Transverse colon (tissue), 4 donors: ENCODE measurements at places on chromosomes 5 and 9. TPM values are rescaled to one million over a fixed set of nuclear protein-coding genes. Genes with fewer than 3 reads are reported as not detected.
A peak's percentile ranks its signal among the peaks of the same experiment; 100 is the strongest.

- H3K36me3 ChIP-seq: no peaks in the 10 kb centered on the region
- no peak overlapping the region for H3K27ac ChIP-seq
- DNase-seq: no peak
These were observed 409.8 kb downstream of the MAN2A1 start for GRCh38 chr5:110099572-110099971.

DNA sequence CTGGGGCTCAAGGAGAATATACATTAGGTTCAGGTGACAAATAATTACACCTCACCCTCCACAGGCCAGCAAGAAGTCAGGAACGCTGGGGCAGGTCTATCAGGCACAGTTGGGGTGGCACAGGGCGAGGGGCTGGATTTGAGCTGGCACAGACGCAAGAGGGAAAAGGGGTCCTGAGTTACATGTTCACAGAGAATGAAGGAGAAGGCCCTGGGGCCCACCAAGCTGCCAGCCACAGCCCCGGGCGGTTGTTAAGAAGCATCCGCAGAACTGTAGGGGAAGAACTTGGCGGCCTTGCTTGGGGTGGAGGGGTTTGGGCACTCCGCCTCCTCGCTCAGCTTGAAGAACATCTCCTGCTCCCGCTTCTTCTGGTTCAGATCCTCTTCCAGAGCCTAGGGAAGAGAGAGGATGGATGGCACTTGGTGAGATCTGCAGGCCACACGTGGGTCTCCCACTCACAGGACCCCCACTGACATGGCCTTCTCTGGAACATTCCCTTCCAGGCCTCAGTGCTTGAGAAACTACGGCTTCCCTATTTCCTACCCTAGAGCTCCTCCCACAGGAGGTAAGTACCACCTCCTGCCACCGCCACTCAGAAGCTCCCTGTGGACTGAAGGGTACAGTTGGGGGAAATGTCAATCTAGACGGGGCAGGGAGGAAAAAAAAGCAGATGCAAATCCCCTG lies 38.3 kb upstream of the FBXW11 start:
- no peaks in the 10 kb centered on the region for H3K36me3 ChIP-seq
- DNase-seq: no peak
- H3K27ac ChIP-seq: no peak overlapping the region
- H3K27me3 ChIP-seq: no peaks in the 10 kb centered on the region

GRCh38 chr5:139696167-139696893 lies 48.2 kb downstream of the CXXC5 start:
- H3K36me3 ChIP-seq: no peaks in the 10 kb centered on the region
- H3K27ac ChIP-seq: peak overlapping the region; percentile 81
- peaks cover 36% of the 10 kb centered on the region for H3K4me1 ChIP-seq
- peaks cover 22% of the 10 kb centered on the region for H3K27me3 ChIP-seq

GRCh38 chr5:171599411-171599810 lies 180.0 kb downstream of the FGF18 start:
- no peak overlapping the region for H3K4me3 ChIP-seq
- no peak overlapping the region for H3K27ac ChIP-seq
- no peak for DNase-seq
- no peaks in the 10 kb centered on the region for H3K4me1 ChIP-seq

- H3K4me3 ChIP-seq: no peak overlapping the region
- no peaks in the 10 kb centered on the region for H3K36me3 ChIP-seq
- no peaks in the 10 kb centered on the region for H3K4me1 ChIP-seq
These were observed 214.5 kb downstream of the TMEM167A start for GRCh38 chr5:82862711-82863110.

The RPL37 gene
- total RNA-seq: 157 TPM

- no peaks in the 10 kb centered on the region for H3K27me3 ChIP-seq
- H3K36me3 ChIP-seq: no peaks in the 10 kb centered on the region
- no peak for DNase-seq
- H3K27ac ChIP-seq: no peak overlapping the region
- no peak overlapping the region for H3K4me3 ChIP-seq
These were observed 220.7 kb downstream of the SPOCK1 start for GRCh38 chr5:137278476-137278875.

DNA sequence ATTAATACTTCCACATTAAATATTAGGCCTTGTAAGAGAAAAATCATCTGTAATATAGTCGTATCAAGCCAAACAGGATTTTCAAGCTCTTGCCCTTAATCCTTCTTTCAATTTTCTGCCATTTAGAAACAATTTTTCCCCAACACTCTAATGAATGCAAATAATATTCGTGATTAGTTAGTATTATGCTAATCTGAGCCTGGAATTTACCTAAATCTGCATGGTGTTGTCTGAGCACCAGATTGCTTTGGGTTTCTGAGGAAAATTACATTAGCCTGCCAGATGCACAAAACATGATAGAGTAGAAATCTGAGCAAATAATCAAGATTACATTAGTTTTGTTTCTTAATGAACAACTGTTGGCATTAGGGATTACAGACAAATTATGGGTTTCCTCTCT lies 176.6 kb downstream of the ZDHHC21 start:
- H3K27me3 ChIP-seq: no peaks in the 10 kb centered on the region
- DNase-seq: no peak
- no peak overlapping the region for H3K4me3 ChIP-seq
- no peak overlapping the region for H3K27ac ChIP-seq

The EFNA5 gene
- total RNA-seq: 14.9 TPM

- DNase-seq: no peak
- no peaks in the 10 kb centered on the region for H3K36me3 ChIP-seq
- no peak overlapping the region for H3K27ac ChIP-seq
- no peak overlapping the region for H3K4me3 ChIP-seq
- no peaks in the 10 kb centered on the region for H3K27me3 ChIP-seq
These were observed 6.0 kb downstream of the LARP1 start for GRCh38 chr5:154761046-154761736.

DNA sequence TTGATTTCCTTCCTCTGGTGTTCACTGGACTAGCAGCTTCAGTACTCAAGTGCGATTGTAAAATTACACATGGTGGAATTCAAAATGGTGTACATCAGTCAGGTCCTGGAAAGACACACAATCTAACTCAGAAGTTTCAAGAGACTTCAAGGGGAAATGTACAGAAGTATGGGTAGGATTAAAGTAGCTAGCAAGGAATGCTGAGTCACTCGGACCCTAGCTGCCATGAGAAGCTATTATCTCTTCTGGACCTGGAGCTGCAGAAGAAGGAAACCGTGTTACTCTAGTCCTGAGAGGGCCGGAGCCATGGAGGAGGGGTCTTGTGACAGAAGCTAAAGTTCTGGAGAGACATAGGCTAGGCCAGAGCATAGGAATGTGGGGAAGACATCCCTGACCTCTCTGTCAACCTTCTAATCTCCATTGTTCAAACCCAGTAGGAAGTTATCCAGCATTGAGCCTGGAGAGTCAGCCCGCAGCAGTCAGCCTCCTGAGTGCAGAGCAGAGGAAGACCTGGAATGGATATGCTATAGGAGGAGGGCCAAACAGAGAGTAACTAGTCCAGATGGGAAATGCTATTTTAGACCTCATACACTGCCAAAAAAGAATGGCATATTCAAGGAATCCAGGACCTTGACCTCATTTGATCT lies 84.3 kb downstream of the GHR start:
- H3K27ac ChIP-seq: no peak overlapping the region
- H3K36me3 ChIP-seq: no peaks in the 10 kb centered on the region
- no peaks in the 10 kb centered on the region for H3K4me1 ChIP-seq
- H3K27me3 ChIP-seq: no peaks in the 10 kb centered on the region
